T-helper 2 cell (primary cell): ENCODE measurements at places on chromosomes 5 and 9.
A peak's percentile ranks its signal among the peaks of the same experiment; 100 is the strongest.

DNA sequence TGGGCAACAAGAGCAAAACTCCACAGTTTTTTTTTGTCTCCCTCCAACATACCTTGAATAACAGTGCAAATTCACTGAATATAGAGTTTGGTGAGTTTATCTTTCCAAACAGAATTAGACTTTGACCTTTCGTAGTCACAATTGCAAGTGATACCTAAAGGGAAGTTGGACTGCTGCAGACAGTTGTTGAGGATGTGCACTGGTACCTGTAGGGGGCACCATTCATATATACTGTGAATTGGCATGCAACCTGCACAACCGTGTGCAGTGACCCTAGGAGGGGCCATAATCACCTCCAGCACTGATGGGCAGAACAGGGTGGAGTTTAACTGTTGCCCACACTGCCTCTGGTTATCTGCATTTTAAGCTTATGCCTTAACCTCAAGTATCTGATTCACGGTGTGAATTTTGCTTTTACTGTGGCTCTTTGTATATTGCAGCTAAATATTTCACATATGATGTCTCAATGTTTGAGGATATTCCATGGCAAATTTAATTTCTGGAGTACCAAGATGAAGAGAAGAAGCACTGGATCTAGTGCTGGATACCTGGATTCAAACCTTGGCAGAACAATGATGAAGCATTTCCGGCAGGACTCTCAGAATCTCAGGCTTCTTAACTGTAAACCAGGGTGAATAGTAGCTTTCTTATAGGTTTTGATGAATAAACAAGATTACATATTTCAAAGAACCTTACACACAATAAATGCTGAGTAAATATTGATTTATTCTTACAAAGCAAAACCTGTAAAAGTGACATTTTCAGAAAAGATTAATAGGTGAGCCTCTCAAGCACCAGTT is 144.3 kb downstream of the ACTBL2 start:
- peak; percentile 54 for DNase-seq

DNA sequence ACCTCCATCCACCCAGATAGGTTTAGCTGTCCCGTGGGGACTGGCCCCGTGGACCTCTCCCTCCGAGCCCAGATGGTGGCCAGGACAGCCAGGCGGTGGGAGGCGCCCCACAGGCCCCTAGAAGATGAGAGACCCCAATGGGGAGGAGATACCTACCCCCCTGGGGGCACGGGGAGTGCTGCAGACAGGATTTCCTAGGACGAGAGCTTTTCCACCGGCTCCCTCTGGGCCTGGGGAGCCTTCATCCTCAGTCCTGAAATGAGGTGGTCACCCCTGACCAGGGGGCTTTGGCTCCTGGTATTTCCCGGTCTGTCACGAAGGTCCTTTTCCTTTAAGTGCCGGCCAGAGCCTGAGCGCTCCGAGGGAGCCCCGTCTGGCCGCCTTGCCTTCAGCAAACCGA is 46.8 kb downstream of the MRPL36 start:
- DNase-seq: no peak

GRCh38 chr9:130537346-130538050 is 41.9 kb upstream of the FUBP3 start:
- no peak for DNase-seq

DNA sequence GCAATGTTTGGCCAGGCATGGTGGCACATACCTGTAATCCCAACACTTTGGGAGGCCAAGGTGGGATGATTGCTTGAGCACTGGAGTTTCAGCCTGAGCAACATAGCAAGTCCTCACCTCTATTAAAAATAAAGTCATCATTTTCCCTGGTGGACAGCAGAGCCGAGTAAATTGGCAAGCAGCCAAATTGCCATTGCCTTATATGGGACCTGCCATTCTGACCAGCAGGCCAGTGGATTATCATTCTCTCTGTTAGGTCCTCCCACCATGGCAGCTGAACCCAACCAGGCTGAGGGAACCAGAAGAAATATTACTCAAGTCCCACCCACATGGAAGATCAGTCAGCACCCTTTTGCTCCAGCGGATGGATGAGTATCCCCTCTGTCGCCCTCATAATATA is 1829.9 kb downstream of the EFNA5 start:
- no peak for DNase-seq

DNA sequence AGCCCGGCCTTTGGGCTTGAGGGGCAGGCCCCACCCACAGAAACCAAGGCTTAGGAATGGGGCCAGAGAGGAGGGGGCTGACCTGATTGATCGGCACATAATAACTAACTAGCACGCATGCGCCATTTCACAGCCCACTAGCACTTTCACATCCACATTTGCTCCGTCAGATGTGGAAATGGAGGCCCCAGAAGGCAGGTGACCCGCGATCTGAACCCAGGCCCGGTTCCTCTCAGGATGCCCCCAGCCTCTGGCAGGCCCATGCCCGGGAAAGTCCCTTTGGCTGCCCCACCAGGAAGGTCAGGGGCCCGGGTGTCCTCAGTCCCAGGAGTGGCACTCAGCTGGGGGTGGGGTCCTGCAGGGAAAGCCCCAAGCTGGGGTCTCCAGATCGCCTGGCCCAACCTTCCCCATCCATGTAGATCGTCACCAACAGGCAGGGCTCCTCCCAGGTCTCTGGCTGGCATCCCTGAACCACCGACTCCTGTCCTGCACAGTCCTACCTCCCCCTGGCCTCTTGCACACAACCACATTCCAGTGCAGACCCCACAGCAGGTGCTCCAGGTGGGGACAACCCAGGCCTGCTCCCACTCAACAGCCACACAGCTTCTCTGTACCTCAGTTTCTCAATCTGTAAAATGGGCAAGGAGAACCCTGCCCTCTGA is 46.7 kb downstream of the VAV2 start:
- DNase-seq: no peak

- no peak for DNase-seq
Measured at GRCh38 chr5:75286211-75286773, 49.6 kb upstream of the ANKRD31 start.

GRCh38 chr5:39780347-39780746 is 355.6 kb upstream of the DAB2 start:
- no peak for DNase-seq

DNA sequence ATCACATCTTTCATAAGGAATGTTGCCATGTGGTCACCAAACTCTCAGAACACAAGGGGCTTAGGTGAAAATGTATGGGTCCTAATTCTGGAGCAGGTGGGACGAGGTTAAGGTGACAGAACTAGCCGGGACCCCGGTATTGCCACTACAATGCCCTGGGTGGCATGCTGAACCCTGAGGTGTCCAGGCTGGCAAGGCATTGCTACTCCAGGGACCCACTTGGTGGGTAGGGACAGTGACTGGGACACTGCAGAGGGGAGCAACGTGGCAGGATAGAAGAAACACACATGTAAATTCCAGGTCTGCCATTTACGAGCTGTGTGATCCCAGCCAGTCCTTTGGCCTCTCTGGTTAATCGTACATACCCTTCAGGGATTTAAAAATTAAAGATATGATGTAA is 206.9 kb upstream of the MVB12B start:
- no peak for DNase-seq

- DNase-seq: no peak
Measured at GRCh38 chr9:123329329-123329955, 26.6 kb upstream of the CRB2 start.

- no peak for DNase-seq
Measured at GRCh38 chr5:33852319-33852718, 39.5 kb downstream of the ADAMTS12 start.

GRCh38 chr5:143355710-143356109 is 47.8 kb downstream of the NR3C1 start:
- DNase-seq: peak; percentile 10

DNA sequence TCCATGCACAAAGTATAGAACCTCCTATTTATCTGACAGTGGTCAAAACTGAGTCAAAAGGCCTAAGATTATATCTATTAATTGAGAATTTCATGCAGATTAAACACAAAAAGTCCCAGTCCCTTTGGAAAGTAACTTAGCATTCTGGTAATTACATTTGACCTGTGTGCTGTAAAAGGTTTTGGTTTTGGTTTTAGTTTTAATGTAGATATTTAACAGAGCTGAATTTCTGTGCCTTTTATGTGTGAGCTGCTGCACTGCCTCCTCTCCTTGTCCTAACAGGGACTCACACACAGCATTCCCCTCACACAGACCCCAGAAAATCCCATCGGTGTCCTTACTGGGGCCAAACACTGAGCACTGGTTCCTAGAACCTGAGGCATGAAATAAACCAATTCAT is 31.0 kb upstream of the FSD1L start:
- DNase-seq: no peak

GRCh38 chr5:58933891-58934628 is 351.2 kb downstream of the RAB3C start:
- DNase-seq: peak; percentile 84

GRCh38 chr5:116448450-116448849 is 126.2 kb downstream of the SEMA6A start:
- no peak for DNase-seq

GRCh38 chr5:169577951-169578350 is 5.6 kb upstream of the SPDL1 start:
- DNase-seq: no peak

GRCh38 chr5:74034733-74035132 is 408.7 kb downstream of the ARHGEF28 start:
- DNase-seq: no peak

GRCh38 chr5:132981288-132981687 is 17.9 kb upstream of the AFF4 start:
- no peak for DNase-seq

- DNase-seq: no peak
Measured at GRCh38 chr9:104903609-104904008, 24.3 kb downstream of the ABCA1 start.

DNA sequence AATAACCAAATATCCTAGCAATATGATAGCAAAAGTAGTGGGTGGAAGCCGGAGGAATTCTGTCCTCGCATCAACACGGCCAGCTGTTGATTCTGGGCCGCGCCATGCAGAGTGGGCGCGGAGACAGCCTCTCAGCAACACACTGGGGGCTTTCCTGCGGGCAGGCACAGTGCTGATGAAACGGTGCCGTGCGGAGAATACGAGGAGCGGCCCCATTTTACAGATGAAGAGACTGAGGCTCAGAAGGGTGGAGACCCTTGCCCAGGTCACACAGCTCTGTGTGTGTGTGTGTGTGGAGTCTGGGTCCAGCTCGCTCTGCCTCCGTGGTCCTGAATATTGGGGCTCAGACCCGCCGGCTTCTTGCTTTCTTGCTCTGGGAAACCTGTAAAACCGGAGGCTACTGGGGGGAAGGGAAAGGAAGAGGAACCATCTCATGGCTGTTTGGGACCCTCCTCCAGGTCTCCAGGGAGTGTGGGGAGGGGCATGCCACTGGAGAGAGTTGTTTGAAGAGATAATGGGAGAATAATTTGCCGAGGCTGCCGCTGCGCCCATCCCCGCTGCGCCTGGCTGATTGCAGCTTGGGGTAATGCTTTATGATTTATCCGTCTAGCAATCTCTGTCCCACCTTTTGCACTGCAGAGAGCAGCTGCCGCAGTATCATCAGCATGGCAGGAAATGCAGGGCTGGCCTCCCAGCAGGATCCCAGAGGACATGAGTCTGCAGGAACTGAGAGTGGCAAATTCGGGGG is 36.6 kb downstream of the NCS1 start:
- DNase-seq: no peak

- no peak for DNase-seq
Measured at GRCh38 chr9:92668746-92669526, 995 bp downstream of the IPPK start.

DNA sequence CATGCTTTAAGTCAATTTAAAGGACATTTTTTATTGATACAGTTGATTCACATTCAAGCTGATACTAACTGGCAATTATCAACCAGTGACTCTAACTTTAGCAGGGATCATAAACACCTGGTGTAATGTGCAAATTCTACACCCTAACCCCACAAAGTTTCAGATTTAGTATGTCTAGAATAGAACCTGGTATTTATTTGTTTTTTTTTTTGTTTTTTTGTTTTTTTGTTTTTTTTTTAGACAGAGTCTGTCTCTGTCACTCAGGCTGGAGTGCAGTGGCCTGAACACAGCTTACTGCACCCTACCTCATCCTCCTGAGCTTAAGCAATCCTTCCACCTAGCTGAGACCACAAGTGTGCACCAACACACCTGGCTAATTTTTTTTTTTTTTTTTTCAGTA is 311.2 kb upstream of the SEMA6A start:
- no peak for DNase-seq

DNA sequence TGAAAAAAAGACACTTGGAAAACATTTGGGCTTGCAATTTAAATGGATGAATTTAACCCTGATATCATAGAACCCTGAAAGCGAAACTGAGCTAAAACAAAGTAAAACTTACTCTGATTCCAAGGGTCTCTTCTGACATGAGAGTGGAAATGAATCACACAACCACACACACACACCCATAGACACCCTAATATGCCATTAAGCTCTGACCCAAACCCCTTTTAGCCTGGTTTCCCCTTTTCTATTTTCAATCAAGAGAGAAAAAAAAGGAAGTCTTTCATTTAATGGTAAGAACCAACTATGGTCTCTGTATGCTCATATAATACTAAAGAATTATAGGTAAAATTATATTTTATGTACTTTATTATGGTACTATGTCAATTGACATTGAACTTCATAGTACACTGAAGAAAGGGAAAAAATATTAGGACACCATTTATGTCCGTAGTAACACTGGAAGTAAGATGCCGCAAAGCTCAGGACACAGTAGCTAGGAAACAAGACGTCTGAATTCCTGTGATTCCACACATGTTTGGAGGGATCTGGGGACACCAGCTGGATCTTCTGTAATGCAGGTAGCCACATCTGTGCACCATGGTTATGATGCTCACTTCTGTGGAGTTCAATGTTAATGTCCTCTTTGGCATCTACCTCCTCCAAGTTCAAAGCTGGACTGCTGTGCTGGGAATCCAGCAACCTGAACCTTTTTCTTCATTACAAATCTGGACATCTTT is 95.8 kb downstream of the PCSK1 start:
- no peak for DNase-seq

DNA sequence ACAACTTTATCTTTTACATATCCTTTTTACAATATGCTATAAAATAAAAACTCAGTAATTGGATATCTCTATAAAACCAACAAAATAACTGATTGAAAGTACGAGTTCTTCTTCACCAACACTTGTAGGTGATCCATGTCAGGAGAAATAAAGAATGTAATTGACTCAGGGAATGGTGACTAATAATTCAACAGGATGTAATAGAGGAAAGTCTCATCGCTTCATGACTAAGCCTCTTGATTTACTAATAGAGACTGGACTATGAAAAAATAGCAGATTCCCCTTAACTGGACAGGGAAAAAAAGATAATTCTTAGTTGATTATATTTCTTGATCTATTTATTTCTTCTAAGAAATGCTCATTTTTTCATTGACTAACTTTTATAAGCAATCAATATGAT is 507.7 kb upstream of the PTGER4 start:
- no peak for DNase-seq

- DNase-seq: no peak
Measured at GRCh38 chr5:130324953-130325671, 420.8 kb downstream of the CHSY3 start.

GRCh38 chr5:29642601-29643000 is 1550.9 kb upstream of the CDH6 start:
- no peak for DNase-seq

DNA sequence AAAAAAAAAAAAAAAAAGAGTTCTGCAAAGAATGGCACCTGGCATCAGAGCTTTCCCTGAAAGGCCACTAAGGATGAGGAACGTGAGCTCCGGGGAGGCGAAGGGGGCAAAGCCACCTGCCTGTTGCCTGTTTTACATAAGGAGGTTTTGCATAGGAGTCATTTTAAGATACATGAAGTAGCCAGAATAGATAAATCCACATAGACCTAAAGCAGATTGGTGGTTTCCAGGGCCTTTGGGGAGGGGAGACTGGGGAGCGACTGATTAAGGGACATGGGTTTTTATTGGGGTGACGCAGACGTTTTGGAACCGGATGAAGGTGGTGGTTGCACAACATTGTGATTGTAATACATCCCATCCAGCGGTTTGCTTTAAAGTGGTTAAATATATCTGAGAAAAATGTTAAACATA is 7.1 kb downstream of the NEK6 start:
- DNase-seq: no peak
